Smooth muscle cell of bladder (primary cell): ENCODE measurements at places on chromosomes 12 and 14. TPM values are rescaled to one million over a fixed set of nuclear protein-coding genes. Genes with fewer than 3 reads are reported as not detected.

KCNJ8 gene
- total RNA-seq: 10.8 and 19.8 TPM in 2 replicates

SPIC gene
- total RNA-seq: not detected in 2 replicates

CLEC2A gene
- not detected in 2 replicates for total RNA-seq

TSPAN11 gene
- 0.18 and 1.1 TPM in 2 replicates for total RNA-seq

CMA1 gene
- not detected in 2 replicates for total RNA-seq

SMCO2 gene
- total RNA-seq: 0.14 TPM in 1 of 2 replicates, not detected in the other

TGFB3 gene
- 12.2 and 19.8 TPM in 2 replicates for total RNA-seq
